Activated CD4-positive, alpha-beta T cell treated with anti-CD3 and anti-CD28 coated beads, Interleukin-2, amount 10 ng/mL, durations not matched to agents 7 days and 5 days (primary cell): ENCODE measurements at places on chromosomes 6 and 20.

GRCh38 chr20:25338112-25339023, 52.3 kb downstream of the ABHD12 start:
- no peak for DNase-seq

GRCh38 chr20:6135347-6135746, 12.5 kb upstream of the FERMT1 start:
- no peak for DNase-seq

DNA sequence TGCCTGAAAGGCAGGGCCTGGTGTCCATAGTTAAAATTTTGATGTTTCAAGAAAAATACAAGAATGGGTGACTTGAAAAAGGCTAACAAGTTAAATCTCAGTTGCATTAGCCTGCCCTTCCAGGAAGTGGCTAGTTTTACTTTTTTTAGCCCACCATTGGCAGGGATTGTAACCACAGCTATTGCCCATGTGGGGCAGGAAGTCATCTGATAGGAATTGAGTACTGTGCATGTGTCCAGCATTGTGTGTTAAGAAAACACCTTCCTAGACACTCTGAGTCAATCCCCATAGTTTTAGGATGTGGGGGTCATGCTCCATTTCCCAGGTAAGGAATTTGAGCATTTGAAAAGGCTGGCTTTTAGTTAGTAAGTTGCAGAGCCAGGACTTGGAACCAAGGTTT, 26.9 kb downstream of the LYRM2 start:
- no peak for DNase-seq

- DNase-seq: no peak
Measured at GRCh38 chr6:36487698-36488097, 44.9 kb downstream of the KCTD20 start.

- no peak for DNase-seq
Measured at GRCh38 chr20:4999788-5000187, 1.5 kb downstream of the SLC23A2 start.

GRCh38 chr6:37910998-37911397, 91.5 kb downstream of the ZFAND3 start:
- no peak for DNase-seq

GRCh38 chr6:129252377-129253071, 369.6 kb downstream of the LAMA2 start:
- no peak for DNase-seq

GRCh38 chr6:143128681-143129015, 68.0 kb downstream of the AIG1 start:
- DNase-seq: no peak

- no peak for DNase-seq
Measured at GRCh38 chr6:14468647-14469321, 351.2 kb downstream of the CD83 start.

GRCh38 chr20:53829255-53829723, 235.7 kb upstream of the ZNF217 start:
- no peak for DNase-seq

DNA sequence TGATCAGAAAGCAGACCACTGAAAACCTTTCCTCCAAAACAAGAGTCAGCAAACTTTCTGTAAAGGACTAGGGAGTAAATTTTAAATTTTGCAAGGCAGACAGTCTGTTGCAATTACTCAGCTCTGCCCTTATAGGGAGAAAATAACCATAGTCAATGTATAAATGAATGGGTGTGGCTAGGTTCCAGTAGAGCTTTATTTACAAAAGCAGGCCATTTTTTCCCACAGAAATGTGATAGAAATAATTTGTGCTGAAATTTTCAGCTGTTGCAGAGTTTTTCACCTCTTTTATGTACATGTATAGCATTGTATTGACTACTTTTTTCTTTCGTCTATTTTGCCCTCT, 7.7 kb downstream of the AMD1 start:
- no peak for DNase-seq

DNA sequence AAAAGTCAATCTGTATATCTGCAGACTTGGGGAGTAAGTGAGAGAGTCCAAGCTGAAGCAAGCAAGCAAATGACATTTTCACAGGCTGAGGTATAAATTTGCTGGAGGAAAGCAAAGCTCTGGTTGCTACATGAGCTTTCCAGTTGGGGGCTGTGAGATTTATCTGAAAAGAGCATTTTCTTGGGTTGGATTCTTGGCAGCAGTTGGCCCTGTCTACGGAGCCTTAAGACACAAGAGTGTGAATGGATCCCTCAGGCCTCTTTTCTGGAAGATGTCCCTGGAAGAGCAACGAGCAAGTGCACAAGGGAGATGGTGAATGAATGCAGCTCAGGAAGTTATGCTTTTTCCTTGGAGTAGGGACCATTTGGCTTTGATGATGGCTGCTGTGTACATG, 30.8 kb downstream of the ISM1 start:
- no peak for DNase-seq

GRCh38 chr6:167946604-167947003, 50.9 kb upstream of the KIF25 start:
- DNase-seq: no peak

- DNase-seq: no peak
Measured at GRCh38 chr6:108618623-108619152, 58.0 kb downstream of the FOXO3 start.

DNA sequence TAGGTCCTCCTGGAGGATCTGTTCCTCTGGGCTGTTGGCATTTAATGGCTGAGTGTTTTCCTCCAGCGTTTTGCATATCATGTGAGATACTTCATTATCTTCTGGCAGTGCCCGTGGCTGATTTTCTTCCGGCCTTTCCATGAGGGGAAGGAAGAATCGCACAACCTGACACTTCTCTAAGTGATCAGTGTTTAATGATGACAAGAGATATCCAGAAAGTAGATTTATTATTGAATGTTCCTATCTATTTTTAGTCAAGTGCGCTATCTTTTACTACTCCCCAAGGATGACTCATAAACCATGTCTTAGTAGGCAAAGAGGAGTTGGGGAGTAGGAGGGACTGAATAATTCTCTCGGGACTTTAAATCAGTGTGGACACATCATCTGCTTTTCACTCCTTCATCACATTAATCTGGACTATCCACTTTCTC, 149.7 kb downstream of the PLCB4 start:
- no peak for DNase-seq

- no peak for DNase-seq
Measured at GRCh38 chr20:4344670-4345069, 329.3 kb upstream of the RNF24 start.

GRCh38 chr20:57450419-57450818, 59.2 kb downstream of the RBM38 start:
- no peak for DNase-seq

DNA sequence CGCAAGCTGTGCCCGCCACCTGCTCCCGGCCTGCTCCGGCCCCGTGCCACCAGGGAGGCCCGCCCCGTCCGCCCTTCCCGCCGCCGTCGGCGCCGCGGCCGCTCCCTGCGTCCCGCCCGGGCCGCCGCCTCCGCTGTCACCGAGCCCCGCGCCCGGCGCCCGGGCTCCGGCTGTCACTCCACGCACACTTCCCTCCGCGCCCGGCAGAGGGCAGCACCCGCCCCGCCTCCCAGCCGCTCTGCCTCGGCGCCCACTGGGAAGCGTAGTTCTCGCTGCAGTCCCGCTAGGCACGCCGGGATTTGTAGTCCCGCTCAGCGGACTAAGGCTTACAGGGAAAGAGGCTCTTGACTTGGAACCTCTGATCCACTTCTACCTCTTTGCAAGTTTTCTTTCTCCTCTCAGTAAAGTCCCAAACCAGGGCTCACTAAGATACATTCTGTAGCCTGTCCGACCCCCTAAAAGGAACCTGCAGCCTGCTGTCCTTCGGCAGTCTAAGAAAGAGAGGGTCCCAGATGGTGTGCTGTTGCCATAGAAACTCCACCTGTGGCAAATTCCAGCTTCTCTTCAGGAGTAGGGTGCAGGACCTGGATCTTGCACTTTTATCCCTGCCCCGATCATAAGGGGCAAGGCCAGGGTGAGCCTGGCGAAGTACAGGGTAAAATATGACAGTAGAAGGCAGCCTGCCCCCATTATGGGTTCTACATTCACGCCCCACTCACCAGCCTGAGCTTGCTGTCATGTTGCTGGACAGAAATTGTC, at the start of gene TFEB:
TSS of gene TFEB (minus strand) at position 182 of the 759 bp plus-strand sequence. CDS start 44,395 bp downstream, outside the sequence.
- peak; percentile 93 for DNase-seq

- no peak for DNase-seq
Measured at GRCh38 chr20:39067526-39068216, 105.5 kb downstream of the DHX35 start.

DNA sequence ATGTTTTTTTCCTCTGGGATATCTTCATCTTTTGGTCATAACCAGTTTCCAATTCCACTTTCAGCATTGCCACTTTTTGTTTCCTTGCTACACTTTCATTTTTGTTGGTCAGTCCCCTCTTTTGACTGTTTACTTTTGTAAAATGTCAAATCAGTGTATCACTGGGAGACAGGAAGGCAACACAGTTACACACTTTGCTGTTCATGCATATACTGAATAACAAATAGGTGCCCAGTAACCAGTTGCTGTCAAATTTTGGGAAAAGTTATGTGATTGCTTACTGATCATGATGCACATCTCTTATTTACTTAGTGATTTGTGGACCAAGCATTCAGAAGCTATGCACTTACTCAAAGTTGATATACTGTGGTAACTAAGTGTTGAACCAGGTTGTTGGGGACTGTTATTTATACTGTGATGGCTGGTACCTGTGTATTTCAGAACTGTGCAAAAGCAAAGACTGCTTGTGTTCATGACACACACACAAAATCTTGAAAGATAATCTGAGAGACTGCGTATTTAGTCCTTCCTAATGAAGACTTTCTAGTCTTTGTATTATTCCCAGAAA, 41.0 kb downstream of the ZNF292 start:
- no peak for DNase-seq

DNA sequence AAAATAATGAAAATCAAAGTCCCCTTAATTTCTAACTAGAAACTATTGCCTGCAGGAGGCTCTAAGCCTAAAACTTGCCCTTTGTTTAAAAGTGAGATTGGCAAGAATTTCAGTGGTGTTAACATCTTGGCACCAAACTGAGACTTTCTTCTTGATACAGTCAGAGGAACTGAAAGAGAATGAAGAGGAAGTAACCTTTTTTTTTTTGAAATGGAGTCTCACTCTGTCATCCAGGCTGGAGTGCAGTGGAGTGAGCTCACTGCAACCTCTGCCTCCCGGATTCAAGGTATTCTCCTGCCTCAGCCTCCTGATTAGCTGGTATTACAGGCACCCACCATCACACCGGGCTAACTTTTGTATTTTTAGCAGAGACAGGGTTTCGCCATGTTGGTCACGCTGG, 3.6 kb downstream of the DOP1A start:
- DNase-seq: no peak

- DNase-seq: no peak
Measured at GRCh38 chr20:51609251-51609650, 66.7 kb upstream of the NFATC2 start.

GRCh38 chr6:45665859-45666258, 288.1 kb upstream of the SUPT3H start:
- no peak for DNase-seq

DNA sequence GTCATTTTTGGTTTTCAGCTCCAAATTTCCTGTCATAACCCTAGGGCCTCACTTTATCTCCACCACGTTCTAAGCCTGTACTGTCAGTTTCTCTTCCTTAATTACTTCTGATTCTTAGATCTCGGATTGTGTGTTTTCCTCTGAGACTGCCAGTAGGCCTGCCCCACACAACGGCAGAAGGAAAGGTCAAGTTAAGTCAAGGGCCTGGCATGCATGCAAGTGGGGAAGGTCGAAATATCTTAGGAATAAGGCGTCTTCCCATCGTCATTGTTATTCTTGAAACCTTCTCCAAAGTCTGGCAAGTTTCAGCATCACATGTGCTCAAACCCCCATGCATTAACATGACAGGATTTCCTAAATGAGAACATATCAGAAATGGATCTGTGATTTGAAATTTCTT, 203.5 kb upstream of the TSHZ2 start:
- no peak for DNase-seq

DNA sequence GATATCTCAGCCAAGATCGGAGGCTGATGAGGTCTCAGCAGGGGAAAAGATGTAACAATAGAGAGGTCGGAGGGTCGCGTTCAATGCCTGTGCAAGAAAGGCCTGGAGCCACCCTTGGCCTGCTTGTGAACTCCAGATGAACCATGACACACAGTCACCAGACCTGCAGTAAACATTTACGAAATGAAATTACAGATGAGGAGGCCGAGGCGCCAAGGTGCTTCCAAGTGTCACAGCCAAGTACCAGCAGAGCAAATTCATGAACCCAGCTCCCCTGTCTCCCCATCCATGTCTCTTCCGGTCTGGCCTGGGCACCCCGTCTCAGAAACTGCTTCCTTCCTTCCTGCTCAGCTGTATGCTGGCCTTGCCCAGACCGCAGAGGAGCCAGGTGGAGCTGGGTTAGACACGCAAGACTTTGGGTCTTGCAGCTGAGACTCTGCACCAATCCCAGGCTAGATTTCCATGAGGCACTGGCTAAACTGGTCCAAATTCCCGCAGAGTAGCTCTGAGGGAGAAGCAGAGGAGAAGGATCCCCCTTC, 48.1 kb downstream of the CHMP4B start:
- peak; percentile 80 for DNase-seq

DNA sequence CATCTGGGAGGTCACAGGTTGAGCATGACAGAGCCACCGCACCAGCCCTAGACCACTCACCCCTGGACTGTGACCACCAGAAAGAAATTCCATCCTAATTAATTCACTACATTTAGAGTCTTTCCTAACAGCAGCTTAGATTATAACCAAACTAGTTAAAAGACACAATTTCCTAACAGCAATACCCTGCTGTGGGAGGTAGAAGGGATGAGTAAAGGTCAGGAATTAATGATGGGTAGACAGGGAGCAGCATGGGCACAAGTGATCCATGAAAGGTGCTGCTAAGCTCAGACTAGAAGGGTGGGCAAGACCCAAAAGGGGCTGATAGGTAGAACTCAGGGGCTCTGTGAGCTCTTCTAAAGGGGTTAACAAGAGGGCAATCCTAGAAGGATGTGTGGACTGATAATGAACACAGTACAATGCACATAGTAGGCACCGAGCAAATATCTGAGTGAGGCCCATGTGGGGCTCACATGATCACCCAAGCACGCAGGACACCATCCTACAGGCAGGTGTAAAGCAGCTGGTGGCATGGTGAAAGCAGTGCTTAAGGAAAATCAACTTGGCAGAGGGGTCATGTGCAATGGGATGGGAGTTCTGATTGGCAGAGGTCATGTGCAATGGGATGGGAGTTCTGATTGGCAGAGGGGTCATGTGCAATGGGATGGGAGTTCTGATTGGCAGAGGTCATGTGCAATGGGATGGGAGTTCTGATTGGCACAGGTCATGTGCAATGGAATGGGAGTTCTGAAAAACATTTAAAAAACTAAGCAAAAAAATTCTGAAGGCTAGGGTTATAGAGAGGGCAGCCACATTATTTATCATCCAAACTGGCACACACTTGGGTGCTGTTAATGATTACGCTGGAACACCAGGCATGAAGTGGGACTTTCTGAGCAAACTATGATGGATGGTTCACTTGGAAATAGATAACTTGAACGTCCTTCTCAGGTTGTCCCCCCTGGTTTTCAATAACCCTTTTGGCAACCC, 188.2 kb upstream of the FOXQ1 start:
- DNase-seq: no peak

GRCh38 chr20:24135781-24136180, 147.2 kb upstream of the GGTLC1 start:
- no peak for DNase-seq
